ENCODE measurements at places on chromosomes 5 and 9. TPM values are rescaled to one million over a fixed set of nuclear protein-coding genes. Genes with fewer than 3 reads are reported as not detected.

The DMRT3 gene
- 0.30 TPM for total RNA-seq

The WDR38 gene
- 0.39 TPM for total RNA-seq

The OR2K2 gene
- total RNA-seq, result 4.7 TPM

The FOXD4L6 gene
- total RNA-seq, result not detected

The DNAJA1 gene
- total RNA-seq, result 81.6 TPM

The GCNT4 gene
- 0.63 TPM for total RNA-seq

The ZNF454 gene
- 4.4 TPM for total RNA-seq

The SMIM3 gene
- 37.9 TPM for total RNA-seq

The HTR1A gene
- total RNA-seq, result not detected

The FBP2 gene
- not detected for total RNA-seq

The BOD1 gene
- total RNA-seq, result 37.3 TPM

The SLC25A2 gene
- not detected for total RNA-seq

The MOCS2 gene
- 47.3 TPM for total RNA-seq

The PLPP7 gene
- 14.4 TPM for total RNA-seq

The ADAMTS12 gene
- total RNA-seq, result 10.1 TPM

The FBXL17 gene
- total RNA-seq, result 16.5 TPM

The GABRA6 gene
- not detected for total RNA-seq

The PCDHA9 gene
- total RNA-seq, result 0.39 TPM

The SLC6A19 gene
- total RNA-seq, result not detected

The NEUROG1 gene
- not detected for total RNA-seq

The PCDHGA9 gene
- 8.4 TPM for total RNA-seq

The COL27A1 gene
- 24.3 TPM for total RNA-seq

The PHF2 gene
- 38.1 TPM for total RNA-seq

The LHFPL2 gene
- 34.3 TPM for total RNA-seq

The EFNA5 gene
- 7.1 TPM for total RNA-seq

The ATP10B gene
- 9.0 TPM for total RNA-seq

The CDKN2B gene
- total RNA-seq, result 27.1 TPM

The TRPM6 gene
- total RNA-seq, result 0.42 TPM

The CDX1 gene
- total RNA-seq, result 0.22 TPM

The GRXCR2 gene
- not detected for total RNA-seq

The OBP2B gene
- total RNA-seq, result not detected

The PLAC8L1 gene
- not detected for total RNA-seq

The CDH12 gene
- total RNA-seq, result not detected

The IFNK gene
- not detected for total RNA-seq

The ARSI gene
- 8.6 TPM for total RNA-seq

The CSNK1G3 gene
- total RNA-seq, result 42.2 TPM

The FOXD4L5 gene
- not detected for total RNA-seq

The CAVIN4 gene
- not detected for total RNA-seq

The GPR151 gene
- total RNA-seq, result not detected

The IL3 gene
- total RNA-seq, result not detected

The OMD gene
- total RNA-seq, result 19.2 TPM

The ATOSB gene
- 19.5 TPM for total RNA-seq

The HNRNPK gene
- total RNA-seq, result 282 TPM

The MEIKIN gene
- not detected for total RNA-seq

The N4BP3 gene
- 0.90 TPM for total RNA-seq

The CMYA5 gene
- 7.0 TPM for total RNA-seq

The PCDHGA4 gene
- 5.1 TPM for total RNA-seq

The CAST gene
- total RNA-seq, result 253 TPM

The PCA3 gene
- total RNA-seq, result not detected

The PDCD1LG2 gene
- 2.1 TPM for total RNA-seq

The SPATA6L gene
- 1.3 TPM for total RNA-seq

The MZB1 gene
- not detected for total RNA-seq

The PSAT1 gene
- 6.9 TPM for total RNA-seq

The TRUB2 gene
- 9.6 TPM for total RNA-seq

The SPATA31D4 gene
- not detected for total RNA-seq
